Thoracic aorta (tissue), 2 donors: ENCODE measurements at places on chromosomes 1 and 21.
A peak's percentile ranks its signal among the peaks of the same experiment; 100 is the strongest.

DNA sequence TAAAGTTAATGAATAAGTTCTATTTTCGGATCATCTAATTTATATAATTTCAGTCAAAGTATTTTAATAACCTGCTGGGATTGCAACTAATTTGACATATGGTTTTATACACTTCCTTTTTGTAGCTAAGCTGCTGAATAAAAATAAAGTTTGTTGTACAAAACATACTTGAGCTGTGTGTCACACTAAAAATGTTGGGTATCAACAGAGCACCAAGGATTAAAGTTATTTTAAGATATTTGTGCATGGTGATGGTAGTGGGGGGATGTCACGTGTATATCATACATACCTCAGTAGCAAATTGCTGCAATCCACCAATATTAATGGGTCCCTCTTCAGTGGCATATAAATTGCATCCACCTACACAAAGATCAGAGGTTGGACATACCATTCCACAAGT is 199.6 kb downstream of the DPYD start:
- H3K4me1 ChIP-seq = peaks cover 12% of the 10 kb centered on the region
- H3K27me3 ChIP-seq = no peaks in the 10 kb centered on the region
- no peak overlapping the region for H3K27ac ChIP-seq
- no peaks in the 10 kb centered on the region for H3K36me3 ChIP-seq

- DNase-seq = no peak
- no peak overlapping the region for H3K4me3 ChIP-seq
- H3K36me3 ChIP-seq = no peaks in the 10 kb centered on the region
Measured at GRCh38 chr1:86352086-86352485, 44.0 kb downstream of the ODF2L start.

DNA sequence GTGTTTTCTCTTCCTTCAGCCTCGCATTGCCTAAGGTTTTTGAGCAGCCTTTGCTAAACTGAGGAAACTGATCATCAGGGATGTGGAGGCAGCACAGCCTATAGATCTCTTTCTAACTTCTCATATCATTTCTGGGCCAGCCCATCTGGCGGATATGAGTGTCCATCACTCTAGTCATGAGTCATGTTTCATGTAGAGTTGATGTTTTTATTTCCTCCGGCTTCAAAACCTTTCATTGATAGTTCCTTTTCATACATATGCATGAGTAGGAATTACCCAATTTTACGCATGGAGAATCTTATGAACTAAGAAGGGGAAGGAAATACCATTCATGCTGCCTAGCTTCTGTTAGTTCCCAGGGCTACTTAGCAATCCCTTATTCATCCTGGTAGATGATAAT is 66.3 kb downstream of the SPATA46 start:
- no peaks in the 10 kb centered on the region for H3K36me3 ChIP-seq
- H3K4me3 ChIP-seq = no peak overlapping the region
- no peaks in the 10 kb centered on the region for H3K27me3 ChIP-seq
- H3K27ac ChIP-seq = no peak overlapping the region
- no peak for DNase-seq
- H3K4me1 ChIP-seq = no peaks in the 10 kb centered on the region

GRCh38 chr1:52554756-52555155 is 1.9 kb upstream of the TUT4 start:
- H3K4me3 ChIP-seq = no peak overlapping the region
- no peak overlapping the region for H3K27ac ChIP-seq
- H3K36me3 ChIP-seq = no peaks in the 10 kb centered on the region
- peaks cover 22% of the 10 kb centered on the region for H3K4me1 ChIP-seq

- no peaks in the 10 kb centered on the region for H3K36me3 ChIP-seq
- no peak overlapping the region for H3K4me3 ChIP-seq
- H3K27me3 ChIP-seq = no peaks in the 10 kb centered on the region
- no peak for DNase-seq
- H3K27ac ChIP-seq = no peak overlapping the region
Measured at GRCh38 chr1:209585197-209585596, 1.7 kb downstream of the CAMK1G start.

GRCh38 chr1:192584866-192585265 is 9.3 kb downstream of the RGS1 start:
- H3K4me1 ChIP-seq = no peaks in the 10 kb centered on the region
- H3K27ac ChIP-seq = no peak overlapping the region
- no peaks in the 10 kb centered on the region for H3K27me3 ChIP-seq

DNA sequence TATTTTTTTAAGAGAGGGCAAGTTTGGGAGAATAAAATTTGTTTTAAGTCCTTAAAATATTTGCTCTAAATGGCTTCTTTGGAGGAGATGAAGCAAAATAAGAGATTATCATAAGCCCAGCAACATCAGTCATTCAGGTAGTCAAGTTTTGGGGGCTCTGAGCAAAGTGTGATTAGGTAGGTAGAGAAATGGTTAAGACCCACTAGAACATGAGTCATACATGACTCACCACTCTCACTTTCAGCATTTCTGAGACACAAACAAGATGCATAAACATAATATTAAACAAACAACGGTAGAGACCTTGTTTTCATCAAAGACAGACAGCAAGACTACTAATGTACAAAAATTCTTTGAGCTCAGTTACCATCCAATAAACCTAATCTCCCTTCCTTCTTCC is 272.2 kb downstream of the LMO4 start:
- DNase-seq = no peak
- peaks cover 12% of the 10 kb centered on the region for H3K4me1 ChIP-seq
- H3K36me3 ChIP-seq = no peaks in the 10 kb centered on the region
- no peaks in the 10 kb centered on the region for H3K27me3 ChIP-seq
- H3K27ac ChIP-seq = no peak overlapping the region

DNA sequence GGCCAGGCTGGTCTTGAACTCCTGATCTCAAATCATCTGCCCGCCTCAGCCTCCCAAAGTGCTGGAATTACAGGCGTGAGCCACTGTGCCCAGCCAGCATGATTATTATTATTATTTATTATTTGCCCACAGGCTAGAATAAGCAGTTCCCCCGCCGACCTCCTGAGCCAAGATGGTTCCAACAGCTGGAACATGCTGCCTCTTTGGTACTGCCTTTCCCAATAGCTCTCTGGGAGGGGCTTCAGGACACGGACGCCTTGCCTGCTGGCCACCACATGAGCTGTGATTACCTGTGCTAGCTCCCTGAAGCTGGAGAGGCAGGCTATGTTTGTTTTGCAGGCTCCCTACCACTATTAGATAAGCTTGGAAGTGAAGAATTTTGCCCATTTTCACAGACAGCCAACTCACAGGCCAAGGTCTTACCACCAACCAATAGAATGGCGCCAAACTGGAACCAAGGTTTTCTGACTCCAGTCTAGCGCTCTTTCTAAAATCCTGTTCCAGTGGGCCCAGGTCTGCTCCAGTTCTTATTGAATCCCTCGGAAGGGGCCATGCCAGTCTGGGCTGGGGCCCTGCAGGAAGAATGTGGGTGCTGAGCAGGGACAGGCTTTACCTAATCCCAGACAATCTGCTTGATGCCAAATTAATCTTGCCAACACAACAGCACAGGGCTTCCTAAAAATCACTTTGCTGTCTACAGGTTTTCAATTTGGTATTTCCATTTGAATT is 2.1 kb upstream of the GPR61 start:
- no peak for DNase-seq
- no peaks in the 10 kb centered on the region for H3K27me3 ChIP-seq
- no peaks in the 10 kb centered on the region for H3K36me3 ChIP-seq
- H3K4me3 ChIP-seq = no peak overlapping the region
- H3K4me1 ChIP-seq = peaks cover 3% of the 10 kb centered on the region
- no peak overlapping the region for H3K27ac ChIP-seq

GRCh38 chr1:63190171-63190570 is 132.2 kb upstream of the FOXD3 start:
- H3K4me3 ChIP-seq = no peak overlapping the region
- DNase-seq = no peak
- H3K4me1 ChIP-seq = no peaks in the 10 kb centered on the region
- H3K36me3 ChIP-seq = no peaks in the 10 kb centered on the region
- no peak overlapping the region for H3K27ac ChIP-seq
- H3K27me3 ChIP-seq = no peaks in the 10 kb centered on the region

DNA sequence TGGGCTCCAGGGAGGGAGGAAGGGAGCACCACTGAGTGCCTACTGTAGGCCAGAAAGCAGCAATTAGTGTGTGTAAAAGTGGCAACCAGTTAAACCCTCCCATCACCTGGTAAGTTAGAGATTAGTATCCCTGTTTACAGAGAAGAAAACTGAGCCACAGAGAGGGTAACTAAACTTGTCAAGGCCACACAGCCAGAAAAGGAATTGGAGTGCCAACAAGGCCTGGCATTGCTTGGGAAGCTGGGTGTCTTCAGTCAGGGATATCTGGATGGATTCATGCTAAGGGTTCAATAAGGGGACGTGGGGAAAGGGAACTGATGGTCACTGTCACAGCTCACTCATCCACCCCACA is 23.6 kb upstream of the ADGRB2 start:
- H3K27ac ChIP-seq = peak overlapping the region; percentile 38
- DNase-seq = no peak
- H3K36me3 ChIP-seq = no peaks in the 10 kb centered on the region
- no peaks in the 10 kb centered on the region for H3K4me1 ChIP-seq
- H3K4me3 ChIP-seq = peak overlapping the region; percentile 90

DNA sequence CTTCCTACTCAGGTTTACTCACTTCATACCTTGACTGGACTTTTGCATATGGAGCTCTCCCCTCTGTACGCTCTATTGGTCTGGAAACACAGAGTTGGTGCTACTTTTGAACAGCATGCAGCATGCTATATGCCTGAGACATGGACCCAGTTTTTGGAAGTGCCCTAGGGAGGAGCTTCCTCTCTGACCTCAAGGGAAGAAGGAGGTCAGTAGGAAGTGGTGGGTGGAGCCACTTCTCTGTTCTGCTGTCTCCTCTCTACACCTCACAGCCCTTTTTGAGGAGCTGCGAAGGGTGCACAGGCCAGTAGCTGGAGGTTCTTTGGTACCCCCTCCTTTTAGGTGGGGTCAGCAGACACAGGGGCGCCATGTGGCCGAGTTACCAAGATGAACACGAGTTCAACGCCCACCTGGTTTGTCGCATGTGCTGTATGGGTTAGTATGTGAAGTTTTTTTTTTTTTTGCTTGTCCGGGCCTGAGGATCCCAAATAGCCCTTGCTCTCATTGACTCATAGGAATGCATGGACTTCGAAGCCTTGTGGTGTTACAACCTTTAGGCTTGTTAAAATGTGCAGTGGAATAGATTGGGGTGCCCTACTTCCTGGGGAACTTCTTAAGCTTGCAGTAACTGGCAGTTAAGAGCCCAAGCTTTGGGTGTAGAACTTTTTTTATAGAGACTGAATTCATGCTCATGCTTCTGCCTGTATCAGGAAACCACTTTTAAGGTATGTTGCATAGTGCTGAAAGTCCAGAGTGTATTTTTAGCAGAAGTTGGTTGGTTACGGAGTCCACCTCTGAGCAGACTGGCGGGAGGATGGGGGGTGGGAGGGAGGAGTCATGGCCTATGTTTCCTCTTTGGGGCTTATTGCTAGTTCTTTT is 10.7 kb downstream of the MACF1 start:
- peaks cover 60% of the 10 kb centered on the region for H3K4me1 ChIP-seq
- no peak for DNase-seq
- H3K27me3 ChIP-seq = no peaks in the 10 kb centered on the region
- peak overlapping the region; percentile 80 for H3K27ac ChIP-seq
- H3K36me3 ChIP-seq = no peaks in the 10 kb centered on the region

- no peak for DNase-seq
- H3K27me3 ChIP-seq = no peaks in the 10 kb centered on the region
- H3K4me3 ChIP-seq = no peak overlapping the region
- H3K36me3 ChIP-seq = peaks cover 3% of the 10 kb centered on the region
- H3K27ac ChIP-seq = no peak overlapping the region
- peaks cover 42% of the 10 kb centered on the region for H3K4me1 ChIP-seq
Measured at GRCh38 chr1:228404107-228404720, 2.4 kb downstream of the TRIM11 start.

- no peak overlapping the region for H3K27ac ChIP-seq
- no peak for DNase-seq
- no peak overlapping the region for H3K4me3 ChIP-seq
- no peaks in the 10 kb centered on the region for H3K4me1 ChIP-seq
- H3K27me3 ChIP-seq = no peaks in the 10 kb centered on the region
- no peaks in the 10 kb centered on the region for H3K36me3 ChIP-seq
Measured at GRCh38 chr1:203142684-203143408, 15.3 kb downstream of the ADORA1 start.

DNA sequence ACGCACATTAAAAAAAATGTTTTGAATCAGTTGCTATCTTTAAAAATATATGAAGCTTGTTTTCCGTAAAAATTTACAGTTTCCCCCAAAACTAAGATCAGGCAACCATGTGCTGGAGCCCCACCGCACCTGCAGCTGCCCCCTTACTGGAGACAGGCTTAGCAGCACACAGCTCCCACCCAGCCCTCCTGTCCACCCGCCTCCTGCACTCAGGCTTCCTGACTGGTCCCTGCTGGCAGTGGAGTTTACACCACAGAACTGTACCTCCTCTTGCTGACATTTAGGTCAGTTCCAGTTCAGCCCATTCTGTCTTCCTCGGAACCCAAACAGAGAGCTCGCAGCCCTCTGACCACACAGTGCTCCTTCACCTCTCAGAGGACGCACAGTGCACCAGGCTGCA is 2.1 kb downstream of the GPR161 start:
- H3K27me3 ChIP-seq = no peaks in the 10 kb centered on the region

GRCh38 chr1:172452536-172453152 is 8.8 kb upstream of the PIGC start:
- no peaks in the 10 kb centered on the region for H3K27me3 ChIP-seq
- H3K27ac ChIP-seq = no peak overlapping the region
- DNase-seq = no peak
- no peak overlapping the region for H3K4me3 ChIP-seq
- peaks cover 3% of the 10 kb centered on the region for H3K4me1 ChIP-seq

- no peaks in the 10 kb centered on the region for H3K27me3 ChIP-seq
- H3K36me3 ChIP-seq = no peaks in the 10 kb centered on the region
- H3K27ac ChIP-seq = no peak overlapping the region
- DNase-seq = no peak
- H3K4me3 ChIP-seq = no peak overlapping the region
Measured at GRCh38 chr1:151513626-151514121, 2.5 kb downstream of the CGN start.

DNA sequence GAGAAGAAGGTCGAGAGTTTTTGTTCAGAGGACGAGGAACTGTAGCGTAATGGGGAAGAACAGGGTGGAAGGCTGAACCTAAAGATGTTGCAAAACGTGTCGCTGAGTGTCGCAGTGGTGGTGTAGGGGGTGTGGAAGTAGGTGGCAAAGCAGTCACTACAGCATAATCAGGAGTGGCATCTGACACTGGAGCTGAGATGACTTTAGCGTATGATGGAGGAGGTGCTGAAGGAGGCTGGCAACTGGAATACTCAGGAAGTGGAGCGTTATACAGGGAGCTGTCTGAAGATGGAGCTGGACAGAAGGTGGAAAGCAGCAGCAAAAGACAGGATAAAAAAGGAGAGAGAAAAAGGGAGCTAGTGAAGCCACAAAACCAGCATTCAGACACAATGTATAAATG is 89.9 kb upstream of the LBR start:
- H3K36me3 ChIP-seq = peaks cover 6% of the 10 kb centered on the region
- no peak overlapping the region for H3K4me3 ChIP-seq
- H3K27ac ChIP-seq = peak overlapping the region; percentile 81
- H3K4me1 ChIP-seq = peaks cover 9% of the 10 kb centered on the region
- no peaks in the 10 kb centered on the region for H3K27me3 ChIP-seq

- peaks cover 36% of the 10 kb centered on the region for H3K4me1 ChIP-seq
- no peak for DNase-seq
- H3K27me3 ChIP-seq = no peaks in the 10 kb centered on the region
Measured at GRCh38 chr1:9385801-9386573, 93.3 kb downstream of the SPSB1 start.
